ENCODE measurements at places on chromosomes 5 and 9.

DNA sequence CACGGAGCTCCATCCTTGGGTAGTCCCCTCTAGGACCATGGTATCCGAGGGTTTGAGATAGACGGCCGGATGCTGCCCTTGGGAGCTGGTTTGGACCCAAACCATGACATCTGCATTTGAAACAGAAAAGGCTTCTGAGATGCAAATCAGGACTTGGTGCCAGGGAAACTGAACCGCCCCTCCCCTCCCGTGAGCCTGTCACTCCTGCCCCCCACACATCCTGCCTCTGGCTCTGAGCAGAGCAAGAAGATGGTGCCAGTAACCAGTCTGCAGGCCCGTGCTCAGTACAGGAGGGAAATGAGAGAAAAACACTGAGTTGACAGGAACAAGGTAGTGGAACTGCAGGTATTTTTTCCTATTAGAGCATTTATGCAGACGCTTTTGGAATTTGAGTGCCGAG lies 18.6 kb downstream of the ARPC5L start:
- DNase-seq = no peak

DNA sequence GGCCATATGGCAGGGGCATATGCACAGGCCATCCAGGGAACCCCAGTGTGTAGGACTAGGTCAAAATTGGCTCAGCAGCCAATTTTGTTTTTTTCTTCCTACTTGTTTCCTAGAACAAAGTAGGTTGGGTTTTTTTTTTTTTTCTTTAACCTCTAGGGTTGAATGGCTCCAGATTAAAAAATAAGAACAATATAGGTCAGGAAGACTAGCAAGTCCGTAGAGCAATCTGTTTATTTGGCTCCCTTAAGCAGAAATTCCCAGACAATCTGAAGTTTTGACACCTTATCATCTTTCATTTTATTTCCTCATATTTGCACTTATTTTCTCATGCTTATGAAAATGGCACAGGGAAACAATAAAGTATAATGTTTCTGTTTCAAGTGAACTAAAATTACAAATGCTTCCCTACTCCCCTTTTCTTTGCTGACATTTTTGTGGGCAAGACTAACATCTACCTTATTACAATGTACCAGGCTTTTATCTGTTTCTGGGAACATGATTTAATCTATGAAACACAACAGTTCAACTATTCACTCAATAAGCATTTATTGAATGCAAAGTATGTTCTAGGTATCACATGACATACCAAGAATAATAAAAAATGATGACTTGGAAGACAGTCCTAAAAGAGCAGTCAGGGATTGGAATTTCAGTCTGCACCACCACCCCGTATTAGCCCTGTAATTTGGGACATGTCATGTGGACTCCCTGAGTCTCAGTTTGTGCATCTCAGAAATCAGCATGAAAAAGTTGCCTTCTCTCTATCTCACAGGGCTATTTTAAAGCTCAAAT lies 30.5 kb downstream of the TLR4 start:
- no peak for DNase-seq

- no peak for DNase-seq
Observed at GRCh38 chr9:138072897-138073296, 195.3 kb downstream of the CACNA1B start.

DNA sequence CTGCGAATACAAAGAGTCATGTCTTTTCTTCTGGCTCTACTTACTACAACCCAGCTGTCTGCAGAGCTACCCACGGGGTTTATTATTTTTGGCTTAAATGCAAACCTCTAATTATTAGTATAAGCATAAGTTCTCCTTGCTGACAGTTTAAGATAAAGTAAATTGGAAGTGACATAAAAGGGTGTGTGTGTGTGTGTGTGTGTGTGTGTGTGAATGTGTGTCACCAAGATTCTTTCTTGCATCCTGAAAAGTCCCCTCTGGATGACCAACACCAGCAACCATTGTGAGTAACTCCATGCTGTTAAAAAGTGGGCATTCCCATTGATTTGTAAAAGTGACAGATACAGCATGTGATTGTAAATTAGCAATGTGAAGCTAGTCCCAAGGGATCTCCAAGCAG lies 803.8 kb upstream of the ZNF608 start:
- DNase-seq = no peak

DNA sequence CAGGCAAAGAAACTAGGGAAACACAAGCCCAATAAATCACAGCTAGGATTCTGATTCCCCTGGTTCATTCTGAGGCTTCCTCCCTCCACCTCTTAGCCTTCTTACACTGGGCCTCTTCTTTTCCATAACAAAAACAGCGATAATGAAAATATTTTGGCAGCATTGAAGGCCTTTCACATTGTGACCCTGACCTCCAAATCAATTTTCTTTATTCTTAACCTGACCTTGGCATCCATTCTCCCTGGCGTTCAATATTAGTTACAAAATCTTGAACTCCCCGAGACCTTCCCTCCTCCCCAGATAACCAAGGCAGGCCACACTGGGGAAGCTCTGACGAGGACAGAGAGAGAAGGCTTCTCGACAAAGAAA lies 399.9 kb downstream of the ZSWIM6 start:
- no peak for DNase-seq

DNA sequence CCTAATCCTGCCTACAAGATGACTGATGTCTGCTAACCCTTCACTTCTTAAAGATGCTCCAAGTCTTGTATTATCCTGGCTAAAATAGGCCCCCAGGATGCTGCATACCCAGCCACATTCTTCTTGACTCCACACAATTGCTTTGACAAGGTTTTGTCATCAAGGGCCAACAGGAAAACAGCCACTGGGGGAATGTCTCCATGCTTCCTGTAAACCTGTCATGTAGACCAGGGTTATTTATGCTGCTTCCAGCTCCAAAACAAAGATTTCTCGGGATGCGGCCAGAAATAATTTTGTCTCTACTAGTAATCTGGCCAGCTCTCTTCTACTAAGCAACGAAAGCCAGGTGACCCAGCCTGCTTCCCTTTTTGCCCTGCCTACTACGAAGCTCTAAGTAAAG lies 53.8 kb downstream of the SHB start:
- no peak for DNase-seq

DNA sequence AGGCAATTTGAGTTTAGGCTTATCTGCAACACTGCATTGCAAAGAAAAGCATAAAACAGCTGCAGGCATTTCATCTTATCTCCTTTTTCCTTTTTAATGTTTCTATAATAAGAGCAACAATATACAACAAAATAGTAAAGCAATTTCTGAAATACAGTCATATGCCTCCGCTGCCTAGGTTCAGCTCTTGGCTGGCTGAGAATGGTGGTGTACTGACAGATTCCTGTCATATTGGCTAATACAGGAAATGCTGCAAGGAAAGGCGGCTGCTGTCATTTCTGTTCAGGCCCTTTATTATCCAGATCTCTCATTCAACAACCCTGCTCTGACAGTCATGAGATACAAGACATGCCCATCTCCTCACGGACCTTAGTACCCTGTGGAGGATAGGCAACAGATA lies 677.0 kb downstream of the TAF11L14 start:
- no peak for DNase-seq

GRCh38 chr5:57319628-57320027 lies 145.8 kb downstream of the GPBP1 start:
- no peak for DNase-seq

- DNase-seq = no peak
Observed at GRCh38 chr5:117945258-117945657, 1043.1 kb downstream of the DTWD2 start.

- DNase-seq = no peak
Observed at GRCh38 chr5:39440958-39441624, 16.3 kb upstream of the DAB2 start.

DNA sequence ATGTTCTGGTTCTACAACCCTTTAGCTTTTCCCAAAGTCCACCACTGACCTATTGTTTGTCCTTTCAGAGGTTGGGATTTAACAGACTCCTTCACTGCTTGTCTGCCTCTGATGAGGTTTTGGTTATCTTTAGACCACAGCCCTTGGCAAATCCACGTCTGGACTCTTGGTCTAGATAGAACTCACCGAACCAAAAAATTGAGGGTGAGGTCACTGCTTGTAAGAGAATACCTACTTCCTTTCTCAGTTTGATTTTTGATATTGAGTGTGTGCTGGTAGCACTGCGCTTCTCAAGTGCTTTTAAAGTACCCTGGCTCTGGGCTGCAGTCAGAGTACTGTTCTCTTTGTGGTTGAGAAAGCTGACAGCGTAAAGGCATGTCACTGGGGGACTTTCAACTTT lies 61.7 kb downstream of the JMY start:
- no peak for DNase-seq

DNA sequence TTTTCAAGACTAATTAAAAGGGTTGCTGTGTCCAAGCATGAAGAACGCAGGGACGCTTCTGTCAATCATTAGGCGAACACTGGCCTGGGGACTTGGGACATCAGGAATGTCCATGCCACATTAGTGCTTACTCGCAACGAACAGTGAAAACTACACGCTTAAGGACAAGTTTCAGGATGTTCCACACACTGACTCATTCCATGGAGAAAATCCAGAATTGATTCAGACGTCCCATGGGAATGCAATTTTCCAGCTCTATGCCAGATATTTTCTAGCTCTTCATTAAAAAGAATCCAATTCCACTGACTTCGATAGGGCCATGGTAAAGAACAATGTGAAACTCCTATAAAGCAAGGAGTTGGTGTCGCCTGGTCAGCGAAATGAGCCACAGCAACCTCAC lies 98.2 kb downstream of the CAMSAP1 start:
- DNase-seq = no peak

DNA sequence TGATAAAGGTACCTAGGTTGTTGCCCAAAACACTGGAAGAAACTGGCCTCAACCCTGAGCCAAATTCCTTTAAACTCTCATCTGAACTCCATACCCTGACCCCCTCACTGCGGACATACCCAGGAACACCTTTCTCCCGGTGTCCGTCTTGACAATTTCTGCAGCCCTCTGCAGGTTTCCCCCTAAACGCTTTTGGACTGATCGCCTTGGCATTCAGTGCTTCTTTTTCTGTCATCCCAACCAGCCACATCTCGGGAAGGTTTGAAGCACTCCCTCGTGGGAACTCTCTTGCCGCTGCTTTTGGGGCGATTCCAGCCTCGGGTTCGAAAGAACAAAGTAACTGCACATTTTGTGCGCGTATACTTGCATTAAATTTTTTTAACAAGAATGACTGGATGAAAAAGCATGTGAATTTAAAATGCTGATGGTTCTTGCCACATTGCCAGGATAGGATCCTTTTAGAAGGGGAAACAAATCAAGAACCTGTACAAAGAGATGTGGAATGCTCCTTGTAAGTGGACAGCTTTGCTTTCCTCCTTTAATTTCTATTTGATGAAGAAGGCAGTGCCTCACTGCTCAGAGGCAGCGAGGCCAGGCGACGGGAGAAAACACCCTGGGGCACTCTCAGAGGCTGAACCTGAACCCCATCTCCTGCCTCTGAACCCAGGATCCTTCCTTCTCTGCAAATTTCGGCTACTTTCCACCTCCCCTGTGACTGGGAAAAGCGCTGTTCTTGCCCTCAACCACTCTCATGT lies 615 bp downstream of the PSMD5 start:
- DNase-seq = no peak

- DNase-seq = no peak
Observed at GRCh38 chr5:127518319-127518621, 830 bp downstream of the PRRC1 start.

DNA sequence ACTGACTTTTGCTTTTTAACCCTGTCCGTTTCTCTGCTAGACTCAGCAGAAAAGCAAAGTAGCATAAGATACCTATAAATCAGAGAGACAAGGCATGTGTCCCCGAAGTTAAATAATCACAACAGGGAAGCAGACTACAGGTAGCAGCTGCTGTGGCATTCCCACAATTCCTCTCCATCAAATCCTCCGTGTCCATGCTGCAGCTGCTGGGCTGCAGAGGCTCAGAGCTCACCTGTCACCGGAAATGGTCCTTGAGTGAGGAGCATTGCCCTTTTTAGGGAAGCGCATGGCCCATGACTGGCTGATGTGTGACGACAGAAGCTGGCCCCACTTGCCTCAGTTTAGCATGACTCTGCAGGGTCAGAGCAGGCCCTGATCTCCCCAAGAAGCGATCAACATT lies 125.0 kb downstream of the MSX2 start:
- DNase-seq = peak; percentile 35

- no peak for DNase-seq
Observed at GRCh38 chr9:134768332-134768708, 112.3 kb upstream of the FCN2 start.

DNA sequence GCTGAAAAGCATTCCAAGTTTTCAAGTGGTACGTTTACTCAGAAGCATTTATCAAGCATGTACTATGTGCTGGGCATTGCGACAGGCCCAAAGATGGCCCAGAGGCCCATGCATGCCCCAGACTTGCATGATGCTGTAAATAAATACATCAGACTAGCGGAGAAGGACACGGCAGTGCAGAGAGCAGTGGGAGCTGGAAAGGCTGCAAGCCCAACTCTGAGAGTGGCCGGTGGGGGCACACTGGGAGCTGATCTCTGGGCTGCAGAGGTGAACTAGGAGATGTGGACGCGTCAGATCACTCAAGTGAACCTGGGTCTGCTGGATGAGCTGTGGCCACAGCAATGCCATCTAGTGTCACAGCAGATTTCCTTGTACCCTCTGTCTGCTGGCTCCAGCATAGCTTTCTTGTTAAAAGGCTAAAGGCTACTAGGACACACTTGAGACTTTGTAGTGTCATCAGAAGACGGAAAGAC lies 246.9 kb downstream of the FANCC start:
- DNase-seq = no peak

- DNase-seq = no peak
Observed at GRCh38 chr9:16214677-16215352, 655.7 kb downstream of the BNC2 start.

DNA sequence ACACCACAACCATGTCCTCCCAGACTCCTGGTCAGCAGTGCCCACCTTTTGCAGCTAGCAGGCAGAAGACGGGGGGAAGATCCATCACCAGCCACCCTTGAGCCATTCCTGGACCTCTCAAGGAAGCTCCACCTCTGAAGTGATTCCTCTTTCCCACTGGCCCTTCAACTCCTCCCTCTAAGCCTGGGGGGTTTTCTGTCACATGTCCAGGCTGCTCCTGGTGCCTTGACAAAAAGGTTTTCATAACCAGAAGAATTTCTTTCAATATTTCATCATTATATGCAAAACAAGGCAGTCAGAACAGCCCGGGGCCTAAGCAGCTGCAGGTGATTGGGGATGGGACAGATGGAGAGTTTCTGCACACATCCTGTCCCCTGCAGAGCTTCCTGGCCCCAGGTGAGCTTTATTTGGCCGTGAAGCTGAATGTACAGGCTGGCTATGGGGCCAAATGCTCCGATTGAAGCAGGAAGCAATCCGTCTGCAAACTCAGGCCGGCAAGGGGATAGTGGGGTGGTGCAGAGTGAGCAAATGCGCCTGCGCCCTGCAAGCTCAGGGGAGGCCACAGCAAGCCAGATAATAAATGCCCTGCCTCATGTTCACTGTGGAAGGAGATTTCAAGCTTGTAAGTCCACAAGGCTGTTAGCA lies 173.5 kb downstream of the C5orf15 start:
- DNase-seq = no peak
